DMS 273 treated with DMSO at 0.1 percent for 48 hours (cell line): ENCODE measurements at places on chromosomes 3 and 15.

DNA sequence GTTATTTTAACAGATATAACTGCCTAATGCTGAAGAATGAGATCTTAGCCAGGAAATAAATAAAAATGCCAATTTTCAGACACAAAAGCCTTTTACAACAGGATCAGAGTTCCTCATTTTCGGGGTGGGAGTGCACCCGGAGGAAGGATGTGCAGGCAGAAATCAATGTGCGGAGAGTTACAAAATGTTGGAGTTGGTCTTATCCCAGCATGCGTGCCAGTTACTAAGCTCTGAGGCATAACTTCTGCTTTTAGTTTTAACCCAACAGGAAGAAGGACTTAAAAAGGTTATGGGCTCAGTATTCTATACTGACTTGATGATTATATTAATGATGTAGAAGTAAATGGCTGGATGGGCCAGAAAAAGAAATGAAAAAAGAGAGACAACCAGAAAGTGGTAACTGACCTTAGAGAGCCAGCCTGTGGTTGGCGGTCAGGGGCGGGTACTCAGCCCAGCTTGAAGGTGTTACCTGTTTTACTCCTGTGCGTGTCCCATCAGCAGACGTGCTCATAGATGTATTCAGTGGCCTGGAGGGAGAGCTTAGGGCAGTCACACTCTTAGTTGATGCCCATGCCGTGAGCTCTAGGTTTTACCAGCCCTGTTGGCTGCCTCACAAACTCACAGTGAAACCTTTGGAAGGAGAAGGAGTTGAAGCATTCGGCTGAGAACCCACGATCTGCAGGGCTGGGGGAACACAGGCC, 164.7 kb downstream of the SV2B start:
- DNase-seq = no peak

DNA sequence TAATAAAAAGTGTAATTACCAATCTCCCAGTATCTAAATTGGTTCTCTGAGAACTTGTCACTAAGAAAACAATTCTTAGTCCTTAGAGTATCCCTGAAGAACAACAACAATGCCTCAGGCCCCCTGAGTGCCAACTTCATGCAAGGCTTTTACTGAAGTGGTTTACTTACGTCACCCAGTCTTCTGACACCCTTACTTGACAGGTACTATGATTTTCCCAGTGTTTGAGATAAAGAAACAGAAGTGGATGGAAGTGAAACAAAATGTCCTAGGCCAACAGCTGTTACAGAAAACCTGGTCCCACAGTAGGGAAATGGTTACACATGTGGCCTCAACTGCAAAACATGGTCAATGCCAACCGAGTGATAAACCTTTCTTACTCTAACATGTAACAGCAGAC, 331.1 kb downstream of the FOXP1 start:
- no peak for DNase-seq

- no peak for DNase-seq
These were observed 250.9 kb downstream of the EPHA3 start for GRCh38 chr3:89358281-89358680.

DNA sequence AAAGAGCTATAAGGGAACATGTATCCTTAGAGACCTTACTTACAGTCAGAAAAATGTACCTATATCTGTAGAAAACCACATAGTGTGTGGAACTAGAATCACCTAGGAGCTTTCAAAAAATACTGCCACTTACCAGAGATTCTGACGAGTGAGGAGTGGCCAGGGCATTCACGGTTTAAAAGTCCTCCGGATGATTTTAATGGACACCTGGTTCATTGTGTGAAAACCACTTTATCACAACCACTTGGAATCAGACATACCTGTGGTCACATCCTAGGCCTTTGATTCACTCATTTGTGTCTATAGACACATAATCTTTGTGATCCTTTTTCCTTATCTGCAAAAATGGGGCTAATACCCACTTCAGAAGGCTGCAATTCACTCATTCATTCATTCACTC, 159.8 kb downstream of the MBNL1 start:
- no peak for DNase-seq

DNA sequence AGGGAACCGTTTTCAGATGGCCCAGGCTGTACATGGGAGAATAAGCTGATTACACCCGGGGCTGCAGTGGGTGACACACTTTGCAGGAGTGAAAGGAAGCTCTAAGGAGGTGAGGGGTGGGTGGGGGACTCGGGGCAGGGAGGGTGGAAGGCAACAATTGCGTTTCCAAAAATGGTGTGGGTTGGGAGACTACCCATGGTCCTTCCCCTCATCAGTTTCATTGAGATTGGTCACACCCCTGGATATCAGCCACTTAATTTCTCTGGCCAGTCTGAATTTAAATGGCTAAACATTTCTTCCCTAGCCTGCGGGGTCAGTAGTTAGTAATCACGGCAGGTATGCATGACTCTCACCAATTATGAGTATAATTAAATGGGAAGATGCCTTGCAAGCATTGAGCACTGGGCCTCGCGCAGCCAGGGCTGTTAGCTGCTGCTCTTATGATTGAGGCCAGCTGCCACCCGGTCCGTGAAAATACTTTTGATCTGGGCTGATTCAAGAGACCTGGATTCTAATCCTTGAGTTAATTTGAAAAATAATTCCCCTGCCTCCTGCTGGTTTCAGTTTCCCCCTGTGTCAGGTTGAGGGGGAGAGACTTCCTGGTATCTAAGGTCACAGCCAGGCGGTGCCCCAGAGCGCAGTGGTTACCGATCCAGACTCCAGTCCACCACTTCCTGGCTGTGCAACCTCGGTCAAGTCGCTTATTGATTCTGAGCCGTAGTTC, 23.3 kb downstream of the SLC6A6 start:
- no peak for DNase-seq
